Femur (tissue), 1 donor: ENCODE measurements at places on chromosomes 5 and 9.
A peak's percentile ranks its signal among the peaks of the same experiment; 100 is the strongest.

DNA sequence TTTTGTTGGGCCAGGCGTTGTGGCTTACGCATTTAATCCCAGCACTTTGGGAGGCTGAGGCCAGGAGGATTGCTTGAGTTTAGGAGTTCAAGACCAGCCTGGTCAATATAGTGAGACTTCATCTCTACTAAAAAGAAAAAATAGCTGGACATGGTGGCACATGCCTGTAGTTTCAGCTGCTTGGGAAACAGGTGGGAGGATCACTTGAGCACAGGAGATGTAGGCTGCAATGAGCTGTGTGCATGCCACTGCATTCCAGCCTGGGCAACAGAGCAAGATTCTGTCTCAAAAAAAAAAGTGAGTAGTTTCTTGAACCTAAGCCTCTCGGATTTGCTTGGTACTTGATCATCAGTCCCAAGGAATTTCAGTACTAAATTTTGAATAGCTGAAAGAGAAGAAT, 26.9 kb downstream of the G3BP1 start:
- DNase-seq: no peak

GRCh38 chr5:66560371-66560770, 35.8 kb upstream of the MAST4 start:
- no peak for DNase-seq

DNA sequence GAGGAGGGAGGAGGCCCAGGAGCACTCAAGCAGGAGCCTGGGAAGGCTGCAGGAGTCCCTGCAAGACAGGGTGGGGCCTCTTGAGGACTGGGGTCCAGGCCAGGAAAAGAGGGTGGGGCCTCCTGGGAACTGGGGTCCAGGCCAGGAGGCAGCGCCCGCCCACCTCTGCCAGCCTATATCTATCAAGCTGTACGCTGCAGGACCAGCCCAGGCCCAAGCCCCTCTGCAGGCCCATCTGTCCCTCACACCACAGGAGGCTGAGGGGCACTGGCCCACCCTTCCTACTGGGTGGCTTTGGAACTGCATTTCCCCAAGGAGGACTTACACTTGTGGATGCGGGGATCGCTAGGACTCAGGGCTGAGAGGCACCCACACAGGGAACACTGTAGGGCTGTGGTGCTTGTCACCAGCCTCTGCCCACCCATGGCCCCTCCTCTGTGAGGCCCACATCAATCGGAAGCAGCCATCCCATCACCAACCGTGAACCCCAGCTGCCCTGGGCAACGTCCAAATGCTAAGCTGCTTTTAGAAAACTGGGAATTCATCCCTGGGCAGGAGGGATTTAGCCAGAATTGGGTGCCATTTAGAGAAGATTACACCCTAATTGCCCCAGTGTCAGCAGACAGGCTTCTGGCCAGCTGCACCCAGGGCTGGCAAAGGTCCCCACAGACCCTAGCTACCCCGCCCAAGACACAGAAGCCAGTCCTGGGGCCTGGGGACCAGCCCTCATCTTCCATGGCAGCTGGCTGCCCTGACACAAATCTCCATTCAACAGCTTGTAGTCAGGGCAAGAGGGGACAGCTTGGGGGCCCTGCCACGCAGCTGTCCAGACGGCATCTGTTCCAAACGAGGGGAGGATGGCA, 15.3 kb downstream of the BICD2 start:
- peak; percentile 75 for DNase-seq

DNA sequence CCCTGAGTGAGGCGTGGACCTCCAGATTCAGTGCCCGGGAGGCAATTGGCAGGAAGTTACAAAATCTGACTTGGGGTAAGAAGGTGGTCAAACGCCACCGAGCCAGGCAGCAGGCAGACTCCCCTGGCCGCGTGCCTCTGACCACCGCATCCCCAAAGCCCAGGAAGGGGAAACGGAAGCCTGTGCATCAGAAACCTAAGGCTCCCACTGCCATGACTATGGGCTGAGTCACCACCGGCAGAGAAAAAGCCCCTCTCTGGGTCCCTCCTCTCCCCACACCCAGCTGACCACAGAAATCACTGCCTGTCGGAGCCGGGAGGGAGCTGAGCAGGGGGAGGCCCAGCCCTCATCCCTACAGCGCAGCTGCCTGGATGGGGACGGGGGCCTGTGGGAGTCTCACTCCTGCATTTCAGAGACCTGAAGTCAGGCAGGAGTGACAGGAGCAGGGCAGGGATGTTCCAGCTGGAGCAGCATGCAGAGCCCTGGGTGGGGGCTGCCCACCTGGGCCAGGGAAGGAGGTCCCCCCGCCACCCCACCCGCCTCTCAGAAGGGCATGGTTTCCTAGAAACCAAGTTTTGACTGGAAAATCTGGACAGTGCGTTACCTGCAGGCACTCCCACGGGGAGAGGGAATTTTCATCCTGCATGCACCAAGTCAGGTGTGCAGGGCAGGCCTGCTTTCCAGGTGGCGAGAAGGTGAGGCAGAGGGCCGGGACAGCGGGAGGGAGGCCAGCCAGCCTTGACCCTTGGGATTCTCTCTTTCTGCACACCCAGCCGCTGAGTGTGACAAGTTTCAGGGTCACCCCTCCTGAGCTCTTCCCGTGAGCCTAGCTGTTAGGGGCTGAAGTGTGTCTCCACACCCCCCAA, 68.2 kb downstream of the LRSAM1 start:
- peak; percentile 84 for DNase-seq

GRCh38 chr9:85199866-85200495, 530.5 kb downstream of the NTRK2 start:
- DNase-seq: no peak

DNA sequence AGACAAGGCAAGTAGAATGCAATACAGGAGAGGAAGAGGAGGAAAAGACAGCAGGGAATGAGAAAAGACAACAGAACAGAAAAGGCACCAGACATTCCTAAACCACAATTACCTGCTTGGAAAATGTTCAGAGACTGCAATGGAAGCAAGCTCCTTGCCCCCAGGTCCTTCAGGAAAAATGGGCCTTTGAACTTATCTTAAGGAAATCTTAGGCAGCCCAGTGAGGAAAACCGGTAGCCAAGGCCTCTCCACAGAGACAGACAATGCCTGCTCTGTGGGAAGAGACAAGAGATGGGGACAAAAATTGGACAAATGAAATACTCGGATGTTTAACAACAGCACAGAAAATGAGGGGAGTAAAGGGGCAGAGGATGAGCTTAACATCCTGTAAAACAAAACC, 31.2 kb downstream of the HTR4 start:
- DNase-seq: no peak

DNA sequence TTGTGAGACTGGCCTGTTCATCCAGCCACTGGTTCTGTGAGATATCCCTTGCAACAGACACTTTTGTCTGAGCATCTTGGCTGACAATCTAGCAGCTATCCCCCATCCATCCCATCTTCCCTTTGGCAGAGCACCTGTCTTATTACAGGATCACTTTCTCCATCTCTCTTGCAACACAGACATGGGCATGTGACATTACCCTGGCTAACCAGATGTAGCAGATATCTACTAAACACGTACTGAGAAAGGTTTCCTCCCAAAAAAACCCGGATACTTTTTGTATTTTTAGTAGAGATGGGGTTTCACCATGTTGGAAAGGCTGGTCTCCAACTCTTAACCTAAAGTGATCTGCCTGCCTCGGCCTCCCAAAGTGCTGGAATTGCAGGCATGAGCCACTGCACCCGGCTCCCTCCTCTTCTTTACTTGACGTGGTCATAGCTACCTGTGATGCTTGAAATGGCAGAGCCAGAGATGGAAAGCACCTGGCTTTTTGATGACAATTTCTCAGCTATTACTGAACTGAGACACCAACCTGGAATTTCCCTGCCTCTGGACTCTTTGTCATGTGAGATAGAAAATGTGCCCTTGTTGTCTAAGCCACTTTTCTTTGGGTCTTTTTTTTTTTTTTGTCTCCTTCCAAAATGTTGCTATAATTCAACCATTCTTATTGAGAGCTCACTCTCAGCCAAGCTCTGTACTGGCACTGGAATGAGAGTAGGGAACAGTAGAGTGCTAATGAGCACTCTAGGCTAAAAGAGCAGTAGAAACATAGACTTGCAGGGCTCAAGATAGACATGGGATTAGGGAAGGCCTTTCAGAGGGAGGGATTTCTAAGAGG, 32.6 kb downstream of the FNBP1 start:
- DNase-seq: no peak

- DNase-seq: peak; percentile 89
Measured at GRCh38 chr9:16627967-16628366, 242.5 kb downstream of the BNC2 start.

GRCh38 chr5:42991404-42992087, 48.6 kb downstream of the ANXA2R start:
- peak; percentile 19 for DNase-seq

DNA sequence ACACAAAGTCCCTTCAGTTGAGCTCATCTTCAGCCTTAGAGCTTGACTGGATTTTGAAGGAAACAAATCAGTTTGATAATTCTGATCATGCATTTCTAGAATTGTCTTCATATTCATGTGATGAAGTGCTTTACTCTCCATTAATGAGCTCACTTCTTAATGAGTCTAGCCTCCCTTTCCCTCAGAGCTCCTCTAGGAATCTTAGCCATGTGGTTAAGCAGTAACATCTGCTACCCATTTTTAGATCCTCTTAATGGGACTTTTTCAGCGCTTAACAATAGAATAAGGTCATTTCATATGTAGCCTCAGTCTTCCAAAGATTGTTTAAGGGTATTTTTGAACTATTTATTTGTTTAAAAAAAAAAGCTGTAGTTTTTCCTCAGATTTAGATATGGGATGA, 36.9 kb upstream of the LURAP1L start:
- no peak for DNase-seq

DNA sequence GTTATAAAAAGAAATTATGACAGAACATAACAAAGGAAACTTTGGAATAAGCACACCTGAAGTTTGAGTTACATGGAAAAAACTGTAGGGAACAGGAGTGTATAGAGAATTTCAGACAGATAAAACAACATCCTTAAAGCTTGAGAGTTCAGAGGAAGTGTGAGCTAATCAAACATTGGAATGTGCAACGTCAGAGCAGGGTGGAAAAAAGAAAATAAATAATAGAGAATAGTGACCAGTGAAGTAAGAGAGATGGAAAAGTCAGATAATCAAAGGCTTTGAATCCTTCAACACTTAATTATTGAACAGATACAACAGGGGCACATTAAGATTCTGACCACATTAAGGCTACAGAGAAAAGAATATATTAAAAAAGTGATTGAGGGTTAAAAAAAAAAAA, 128.5 kb upstream of the CDH10 start:
- DNase-seq: no peak

DNA sequence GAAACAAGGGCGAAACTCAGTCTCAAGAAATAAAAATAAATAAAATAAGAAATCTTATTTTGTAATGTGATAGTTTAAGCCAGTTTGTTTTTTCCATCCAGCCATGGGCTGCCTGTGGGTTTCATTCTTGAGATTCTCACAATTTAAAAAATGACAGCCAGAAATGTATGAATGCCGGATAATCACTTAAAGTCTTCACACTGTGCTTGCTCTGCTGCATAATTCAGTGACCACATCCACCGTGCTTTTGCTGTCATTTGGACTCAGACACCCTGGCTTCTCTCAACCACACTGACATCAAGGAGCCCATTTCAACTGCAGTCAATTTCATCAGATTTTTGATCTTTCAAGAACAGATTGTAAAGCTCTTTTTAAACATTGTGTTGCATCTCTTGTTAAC, 61.0 kb upstream of the DAPK1 start:
- no peak for DNase-seq

DNA sequence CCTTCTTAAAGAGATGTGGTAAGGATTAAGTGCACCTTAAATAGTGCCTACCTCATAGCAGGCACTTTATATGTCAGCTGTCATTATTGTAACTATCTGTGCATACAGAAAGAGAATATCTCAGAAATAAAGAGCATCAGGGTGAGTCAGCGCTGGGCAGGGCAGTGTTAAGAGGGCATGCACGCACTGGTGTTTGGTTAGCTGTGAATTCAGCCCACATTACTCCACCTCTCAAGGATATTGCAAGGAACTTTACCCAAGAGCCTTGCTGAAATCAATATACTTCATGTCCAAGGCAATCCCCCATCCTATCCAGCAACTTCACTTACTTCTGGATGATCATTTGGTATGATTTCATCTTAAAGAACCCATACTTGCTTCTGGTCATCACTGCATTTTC, 300.9 kb downstream of the NTRK2 start:
- no peak for DNase-seq

- DNase-seq: no peak
Measured at GRCh38 chr5:16619136-16619535, 2.3 kb upstream of the RETREG1 start.

GRCh38 chr5:173197375-173197891, 37.6 kb downstream of the NKX2-5 start:
- no peak for DNase-seq

GRCh38 chr5:103703617-103704016, 141.0 kb upstream of the NUDT12 start:
- no peak for DNase-seq

DNA sequence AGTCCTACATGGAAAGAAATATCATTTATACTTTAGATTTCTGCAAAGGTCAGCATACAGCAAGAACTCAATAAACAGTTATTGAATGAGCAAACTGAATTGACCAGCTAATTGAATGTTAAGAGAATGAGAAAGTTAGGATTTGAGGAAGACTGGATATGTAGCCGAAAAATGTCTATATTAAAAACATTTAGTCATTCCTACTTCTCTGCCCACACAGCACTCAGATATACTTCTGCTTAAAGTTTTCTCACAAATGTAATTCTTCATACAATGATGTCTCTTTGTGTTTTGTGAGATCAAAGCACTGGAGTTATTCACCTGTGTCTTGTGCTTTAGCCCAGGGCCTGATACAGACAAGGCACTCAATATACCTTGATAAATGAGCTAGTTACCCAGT, 188.6 kb downstream of the PARP8 start:
- no peak for DNase-seq

- DNase-seq: no peak
Measured at GRCh38 chr9:93224591-93224990, 40.7 kb downstream of the WNK2 start.

DNA sequence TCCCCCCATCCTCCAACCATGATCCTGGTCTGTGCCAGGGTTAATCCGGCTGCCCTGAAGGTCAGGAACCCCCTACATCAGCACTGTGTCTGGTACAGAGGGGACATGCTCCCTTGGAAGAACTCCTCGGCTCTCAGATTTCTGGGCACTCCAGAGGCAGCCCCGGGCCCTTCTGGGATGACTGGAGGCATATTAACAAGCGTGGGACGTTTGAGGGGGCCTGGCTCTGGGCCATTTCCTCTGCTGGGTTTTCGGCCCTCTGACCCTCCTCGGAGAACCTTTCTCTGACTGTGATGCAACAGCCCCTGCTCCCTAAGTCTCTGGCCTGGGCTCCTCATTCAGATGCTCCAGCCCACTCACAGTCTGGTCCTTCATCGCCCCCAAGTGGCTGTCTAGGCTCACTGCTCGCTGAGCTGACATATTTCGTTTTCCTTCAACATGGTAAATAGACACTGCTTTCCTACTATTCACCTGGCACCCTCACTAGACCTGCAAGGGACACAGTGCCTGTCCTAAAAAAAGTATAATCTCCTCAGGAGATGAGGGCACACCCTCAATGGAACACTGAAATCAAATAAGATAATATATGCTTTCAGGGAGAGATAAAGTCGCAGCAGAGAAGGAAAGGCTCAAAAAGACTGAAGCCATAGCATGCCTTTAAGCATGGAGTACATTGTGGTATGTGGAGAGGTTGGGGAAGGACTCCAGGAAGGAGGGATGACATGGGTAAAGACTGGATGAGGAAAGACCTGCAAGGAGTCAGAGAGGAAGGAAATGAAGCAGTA, 404.7 kb upstream of the TRPC7 start:
- DNase-seq: peak; percentile 74
